ENCODE measurements at places on chromosomes 16 and 17. TPM values are rescaled to one million over a fixed set of nuclear protein-coding genes. Genes with fewer than 3 reads are reported as not detected.

DNA sequence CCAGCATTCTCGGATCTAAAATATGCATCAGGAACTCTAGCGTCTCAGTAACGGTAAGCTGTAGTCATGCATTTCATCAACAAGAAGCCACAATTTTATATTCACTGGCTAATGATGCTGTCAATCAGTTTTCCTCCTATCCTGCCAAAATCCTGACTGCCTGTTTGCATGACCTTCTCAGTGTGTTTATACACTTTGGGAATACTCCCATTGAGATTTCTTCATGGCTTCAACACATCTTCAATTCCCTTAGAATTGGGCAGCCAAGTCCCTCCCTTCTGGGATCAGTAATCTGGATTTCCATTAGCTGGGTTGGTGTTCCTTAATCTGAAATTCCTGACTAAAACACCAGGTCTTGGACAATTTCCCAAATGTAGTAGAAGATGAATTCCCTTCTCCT, 348.9 kb upstream of the DYNLRB2 start:
- no peaks in the 10 kb centered on the region for H3K27me3 ChIP-seq
- no peaks in the 10 kb centered on the region for H3K36me3 ChIP-seq
- no peaks in the 10 kb centered on the region for H3K4me1 ChIP-seq
- H3K27ac ChIP-seq, result no peak overlapping the region

- no peaks in the 10 kb centered on the region for H3K27me3 ChIP-seq
- no peaks in the 10 kb centered on the region for H3K36me3 ChIP-seq
- H3K4me3 ChIP-seq, result no peak overlapping the region
- H3K27ac ChIP-seq, result peak overlapping the region; percentile 33
Observed at GRCh38 chr16:69179328-69180010, 7.5 kb upstream of the SNTB2 start.

Gene FOXL1
- total RNA-seq, result not detected

GRCh38 chr16:3149630-3150345, 15.0 kb downstream of the ZNF213 start:
- peak overlapping the region; percentile 70 for H3K4me3 ChIP-seq
- H3K27ac ChIP-seq, result peak overlapping the region; percentile 89
- no peaks in the 10 kb centered on the region for H3K27me3 ChIP-seq
- peak; percentile 83 for DNase-seq
- H3K36me3 ChIP-seq, result no peaks in the 10 kb centered on the region

Gene YWHAE
- total RNA-seq, result 138 TPM

Gene SDK2
- total RNA-seq, result 0.31 TPM

DNA sequence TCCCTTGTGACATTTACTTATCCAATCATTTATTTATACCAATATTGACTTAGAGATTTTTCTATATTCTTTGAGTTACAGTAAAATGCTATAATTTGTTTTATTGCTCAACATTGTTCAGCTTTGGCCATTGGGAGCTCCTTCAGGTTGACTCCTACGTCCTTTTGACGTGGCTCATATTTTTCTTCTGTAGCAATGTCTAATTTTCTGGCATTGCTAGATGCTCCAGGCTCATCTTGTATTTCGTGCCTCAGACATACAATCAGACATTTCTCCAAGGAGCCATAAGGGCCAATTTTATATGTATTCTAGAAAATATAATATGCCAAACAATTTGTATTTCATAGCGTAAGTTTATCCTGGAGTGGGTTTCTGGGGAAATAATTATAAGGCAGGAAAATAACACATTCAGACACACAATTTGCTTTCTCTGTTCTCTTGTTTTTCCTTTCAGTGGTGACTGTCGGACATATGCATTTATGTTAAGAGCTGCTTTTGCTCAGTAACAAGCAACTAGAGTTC, 355.1 kb upstream of the MON1B start:
- no peak overlapping the region for H3K27ac ChIP-seq
- no peaks in the 10 kb centered on the region for H3K36me3 ChIP-seq
- no peaks in the 10 kb centered on the region for H3K27me3 ChIP-seq
- no peak overlapping the region for H3K4me3 ChIP-seq
- DNase-seq, result no peak

DNA sequence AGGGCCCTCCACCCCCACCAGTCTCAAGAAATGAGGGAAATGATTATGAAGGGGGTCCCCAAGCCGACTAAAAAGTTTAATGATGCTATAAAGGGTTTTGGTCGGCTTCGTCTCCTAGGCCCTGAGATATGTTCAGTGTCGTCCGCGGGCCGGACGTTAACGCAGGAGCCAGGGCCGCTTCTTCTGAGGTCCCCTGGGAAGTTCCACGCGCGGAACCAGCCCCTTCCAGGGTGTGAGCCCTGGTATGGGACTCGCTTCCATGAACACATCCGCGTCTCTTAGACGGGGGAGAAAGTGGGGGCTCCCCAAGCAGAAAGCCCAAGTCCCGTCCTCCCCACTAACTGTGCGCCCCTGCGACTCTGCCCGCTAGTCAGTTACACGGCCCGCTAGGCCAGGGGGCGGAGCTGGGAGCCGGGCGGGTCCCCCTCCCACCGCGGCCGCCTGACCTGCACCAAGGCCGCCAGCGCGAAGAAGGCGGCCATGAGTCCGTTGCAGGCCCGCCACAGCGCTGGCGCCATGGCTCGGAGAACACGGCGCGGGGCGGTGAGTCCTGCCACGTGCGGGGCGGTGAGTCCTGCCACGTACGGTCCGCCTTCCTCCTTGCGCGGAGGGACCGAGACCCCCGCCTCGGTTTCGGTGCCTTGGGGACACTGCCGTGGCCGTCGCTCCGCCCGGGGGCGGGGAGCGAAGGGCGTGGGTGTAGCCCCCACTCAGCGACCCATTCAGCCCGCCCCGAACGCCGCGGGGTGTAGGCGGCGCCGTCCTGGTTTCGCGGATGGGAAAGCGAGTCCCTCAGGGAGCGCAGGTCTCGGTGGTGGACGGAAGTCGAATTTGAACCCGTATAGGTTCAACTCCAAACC, at the start of gene TMEM220:
Gene TMEM220, minus strand, starts transcription at position 690 of the 860 bp plus-strand sequence. Its CDS starts 172 bp downstream, at position 518.
- H3K4me1 ChIP-seq, result no peaks in the 10 kb centered on the region
- peak; percentile 74 for DNase-seq
- peak within 1 kb of the TSS; percentile 71 for H3K4me3 ChIP-seq
- no peaks in the 10 kb centered on the region for H3K36me3 ChIP-seq

DNA sequence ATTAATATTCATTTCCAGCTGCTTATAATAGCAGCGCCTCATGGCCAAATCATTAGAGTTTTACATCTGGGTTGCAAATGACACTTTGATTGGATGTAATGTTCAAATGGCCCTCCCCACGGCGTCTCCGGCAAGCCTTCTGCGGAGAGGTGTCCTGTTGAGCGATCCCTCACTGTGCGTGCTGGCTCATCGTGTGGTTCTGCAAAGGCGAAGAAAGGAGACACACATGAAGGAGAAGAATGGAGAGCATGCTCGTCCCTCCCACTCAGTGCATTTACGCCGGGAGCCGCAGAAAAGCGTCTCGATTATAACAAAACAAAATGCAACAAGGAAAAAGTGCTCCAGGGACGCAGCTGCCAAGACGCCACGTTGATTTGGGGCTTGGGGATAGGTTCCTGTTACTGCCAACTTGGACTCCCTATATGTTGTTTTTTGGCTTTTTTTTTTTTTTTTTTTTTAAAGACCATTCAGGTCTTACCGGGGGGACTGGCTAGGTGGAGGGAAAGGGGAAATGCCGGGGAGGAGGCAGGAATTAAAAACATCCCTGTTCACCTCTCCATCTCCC, 117.6 kb downstream of the C16orf78 start:
- DNase-seq, result no peak

Gene RPUSD1
- 11.1 TPM for total RNA-seq

DNA sequence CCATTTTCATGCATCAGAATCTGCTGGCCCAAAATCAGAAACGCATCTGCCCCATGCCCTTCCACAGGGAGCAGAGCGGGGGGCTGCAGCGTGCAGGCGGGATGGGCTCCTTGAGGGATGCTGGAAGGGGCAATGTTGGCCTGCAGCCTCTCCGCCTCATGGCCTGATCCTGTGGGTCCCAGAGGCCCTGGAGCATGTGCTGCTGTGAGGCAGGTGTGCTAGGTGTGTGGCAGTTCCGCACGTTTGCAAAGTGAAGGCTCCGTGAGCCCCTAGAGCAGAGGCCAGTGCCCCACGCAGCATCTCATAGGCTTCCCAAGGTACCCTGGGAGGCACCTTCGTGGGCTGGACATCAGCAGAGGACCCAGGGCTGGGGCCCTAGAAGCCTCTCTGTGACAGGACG, 36.4 kb upstream of the CDH15 start:
- no peak for DNase-seq
- no peak overlapping the region for H3K4me3 ChIP-seq
- no peaks in the 10 kb centered on the region for H3K4me1 ChIP-seq

GRCh38 chr17:61555127-61555566, 35.9 kb downstream of the NACA2 start:
- H3K4me3 ChIP-seq, result no peak overlapping the region
- no peaks in the 10 kb centered on the region for H3K27me3 ChIP-seq
- DNase-seq, result no peak
- H3K4me1 ChIP-seq, result no peaks in the 10 kb centered on the region
- H3K36me3 ChIP-seq, result no peaks in the 10 kb centered on the region

Gene EIF4A3
- 32.0 TPM for total RNA-seq
